ENCODE measurements at places on chromosomes 11 and 22. TPM values are rescaled to one million over a fixed set of nuclear protein-coding genes. Genes with fewer than 3 reads are reported as not detected.

Gene C11orf91
- not detected for total RNA-seq

Gene P2RY2
- total RNA-seq = 3.8 TPM

Gene FAM227A
- 23.3 TPM for total RNA-seq

Gene POU2AF2
- total RNA-seq = not detected

Gene OR8G1
- total RNA-seq = not detected

Gene CASP12
- total RNA-seq = 0.27 TPM

Gene OR5P2
- total RNA-seq = not detected

Gene THAP7
- total RNA-seq = 31.4 TPM

Gene CHRM4
- total RNA-seq = 3.2 TPM

Gene PLAAT2
- total RNA-seq = 4.8 TPM

Gene DGCR6L
- 41.8 TPM for total RNA-seq

Gene OR51F1
- not detected for total RNA-seq

Gene PHLDA2
- not detected for total RNA-seq

Gene CADM1
- total RNA-seq = 455 TPM

Gene TP53I11
- 34.5 TPM for total RNA-seq

Gene CCDC116
- 0.27 TPM for total RNA-seq

Gene LDHAL6A
- total RNA-seq = not detected

Gene MUC2
- total RNA-seq = not detected

Gene SCO2
- not detected for total RNA-seq

Gene PGA5
- not detected for total RNA-seq

Gene HTATIP2
- 2.6 TPM for total RNA-seq

Gene OR8D4
- not detected for total RNA-seq

Gene OR4C45
- not detected for total RNA-seq

Gene DMC1
- total RNA-seq = 6.5 TPM

Gene ISX
- not detected for total RNA-seq

Gene SAA2
- 0.99 TPM for total RNA-seq

Gene SLC29A2
- 2.8 TPM for total RNA-seq

Gene TSSK2
- total RNA-seq = not detected

Gene OR5AN1
- not detected for total RNA-seq

Gene CRYAB
- 492 TPM for total RNA-seq

Gene MYEOV
- not detected for total RNA-seq

Gene CRYBB3
- total RNA-seq = 325 TPM
